ENCODE measurements at places on chromosomes 3 and 15. TPM values are rescaled to one million over a fixed set of nuclear protein-coding genes. Genes with fewer than 3 reads are reported as not detected.

GRCh38 chr15:58019503-58020376 is 45.8 kb downstream of the ALDH1A2 start:
- DNase-seq: no peak

Gene FHIT
- total RNA-seq: 3.6 TPM

Gene XIRP1
- not detected for total RNA-seq

DNA sequence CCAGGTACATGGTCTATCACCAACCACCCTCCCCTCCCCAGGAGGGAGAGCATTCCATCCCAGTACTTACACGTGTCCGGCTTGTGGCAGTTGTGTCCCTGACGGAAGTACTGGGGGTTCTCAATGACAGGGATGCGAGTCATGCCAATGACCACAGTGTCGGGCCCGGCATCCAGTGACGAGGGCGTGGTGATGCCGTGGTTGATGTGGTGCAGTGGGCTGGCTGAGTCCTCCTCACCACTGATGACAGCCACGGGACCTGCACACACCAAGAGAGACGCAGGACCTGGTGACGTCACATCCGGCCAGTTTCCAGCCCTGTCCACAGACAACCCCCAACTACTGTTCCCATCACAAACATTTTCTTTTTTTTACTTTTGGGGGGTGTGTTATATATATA is 223.8 kb downstream of the NTRK3 start:
- no peak for DNase-seq
